ENCODE measurements at places on chromosomes 16 and 17.

DNA sequence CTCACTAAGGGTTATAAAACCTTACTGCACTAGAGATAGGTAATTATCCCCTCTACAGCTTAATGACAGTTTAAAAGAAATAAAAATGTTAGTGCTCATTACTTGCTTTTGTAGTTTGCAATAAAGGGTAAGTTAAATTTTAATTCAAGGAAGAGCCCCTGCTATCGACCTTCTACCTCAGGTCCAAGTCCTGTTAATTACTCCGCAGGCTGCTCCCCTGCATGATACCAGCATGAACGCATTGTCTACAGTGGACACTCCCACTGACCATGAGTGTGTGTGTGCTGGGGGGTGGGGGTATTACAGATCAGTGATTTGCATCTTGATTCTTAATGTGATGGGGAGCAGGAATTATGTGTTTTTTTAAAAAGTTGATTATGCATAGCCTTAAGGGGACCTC lies 103.1 kb downstream of the AATF start:
- no peak for DNase-seq

DNA sequence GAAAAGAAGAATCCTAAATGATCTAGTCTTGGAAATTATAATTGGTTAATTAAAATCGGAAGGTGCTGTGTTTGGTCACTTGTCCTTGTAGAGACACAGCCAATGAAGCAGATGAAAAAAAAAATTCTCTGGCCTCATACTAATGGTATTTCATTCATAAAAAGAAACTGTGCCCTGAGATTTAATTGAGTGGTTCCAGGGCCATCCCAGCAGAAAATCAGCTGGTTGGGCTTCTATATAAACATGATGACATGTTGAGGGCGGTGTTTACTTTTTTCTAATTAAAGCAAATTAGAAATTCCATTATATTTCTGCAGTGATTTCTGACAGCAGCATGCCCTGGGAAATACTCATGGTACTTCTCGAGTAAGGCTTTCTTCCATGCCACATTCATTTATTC lies 191.9 kb upstream of the KCNJ16 start:
- DNase-seq, result no peak

- DNase-seq, result no peak
These were observed 111.4 kb upstream of the DNAH9 start for GRCh38 chr17:11486868-11487310.

GRCh38 chr17:56548661-56549060 lies 44.8 kb upstream of the NOG start:
- DNase-seq, result no peak

- no peak for DNase-seq
These were observed 51.8 kb downstream of the C17orf67 start for GRCh38 chr17:56781906-56782305.

GRCh38 chr17:29250666-29251065 lies 4.0 kb downstream of the CRYBA1 start:
- no peak for DNase-seq

GRCh38 chr17:15274017-15274416 lies 8.9 kb upstream of the PMP22 start:
- DNase-seq, result no peak

DNA sequence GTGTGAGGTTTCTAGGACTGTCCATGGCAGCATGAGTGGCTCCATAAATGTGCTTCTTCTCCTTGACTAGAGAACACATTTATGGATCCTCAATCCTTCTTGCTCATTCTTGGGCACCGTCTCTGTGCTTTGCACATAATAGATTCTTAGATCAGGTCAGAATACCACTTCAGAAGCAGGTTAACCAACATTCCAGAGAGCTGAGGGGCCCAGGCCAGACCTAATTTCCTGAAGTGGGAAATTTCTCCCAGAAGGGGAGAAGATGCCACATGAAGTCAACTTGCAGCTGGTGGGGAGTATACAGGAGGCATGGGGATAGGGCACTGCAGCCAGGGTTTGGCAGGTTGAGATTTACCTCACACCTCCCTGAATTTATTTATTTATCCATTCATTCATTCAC lies 24.4 kb upstream of the VAT1L start:
- no peak for DNase-seq

GRCh38 chr16:81492311-81492761 lies 47.7 kb downstream of the CMIP start:
- DNase-seq, result no peak

DNA sequence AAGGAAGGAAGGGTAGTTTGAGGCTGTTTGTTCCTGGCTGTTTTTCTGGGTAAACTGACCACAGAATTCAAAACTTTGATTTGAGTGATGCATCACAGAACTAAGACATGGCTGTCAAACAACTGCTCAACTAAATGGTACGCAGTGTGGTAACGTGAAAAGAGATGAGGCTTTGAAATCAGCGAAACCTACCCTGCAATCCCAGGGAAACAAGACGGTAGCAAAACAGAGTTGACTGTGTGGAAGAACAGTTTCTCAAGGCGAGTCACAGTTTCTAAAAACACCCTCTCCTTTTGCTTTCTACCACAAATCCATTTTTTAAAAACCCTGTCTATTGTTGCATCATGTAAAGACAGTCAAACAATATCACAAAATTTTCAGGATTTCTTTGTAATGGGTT lies 156.0 kb upstream of the MAF start:
- DNase-seq, result no peak

DNA sequence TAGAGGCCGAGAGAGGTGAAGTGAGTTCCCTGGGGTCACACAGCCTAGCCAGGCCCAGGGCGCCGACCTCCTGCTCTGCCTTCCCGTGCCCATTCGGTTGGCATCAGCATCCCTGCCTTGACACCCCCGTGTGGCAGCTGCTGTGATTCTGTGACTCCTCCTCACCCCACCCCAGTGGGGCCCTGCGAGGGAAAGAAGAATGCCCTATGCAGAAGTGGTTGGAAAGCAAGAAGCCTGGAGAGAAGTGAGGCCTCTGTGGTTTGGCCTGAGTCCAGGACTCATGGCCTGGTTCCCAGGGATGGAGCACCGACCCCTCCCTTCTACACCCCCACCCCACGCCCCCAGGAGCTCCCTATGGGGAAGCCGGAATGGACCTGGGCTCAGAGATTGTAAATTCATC lies 296.2 kb downstream of the SEC14L1 start:
- DNase-seq, result no peak

DNA sequence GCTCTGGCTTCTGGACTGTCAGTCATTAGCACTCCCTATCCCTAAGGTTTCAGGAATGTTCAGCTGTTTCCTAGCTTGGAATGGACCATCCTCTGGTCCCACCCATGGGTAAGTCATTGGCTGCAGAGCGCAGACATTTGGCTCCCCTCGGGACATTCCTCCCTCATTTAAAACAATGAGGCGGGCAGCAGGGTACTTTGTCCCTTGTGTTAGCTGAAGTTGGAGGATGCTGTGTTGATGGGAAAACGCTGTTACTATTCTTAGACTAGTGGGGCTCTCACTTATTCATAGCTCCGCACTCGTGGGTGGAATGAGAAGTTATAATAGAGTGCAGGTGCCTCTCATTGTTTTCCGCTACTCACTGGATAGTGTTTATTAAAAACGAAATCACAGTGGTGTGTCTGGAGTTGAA lies 673.8 kb downstream of the WWOX start:
- no peak for DNase-seq

DNA sequence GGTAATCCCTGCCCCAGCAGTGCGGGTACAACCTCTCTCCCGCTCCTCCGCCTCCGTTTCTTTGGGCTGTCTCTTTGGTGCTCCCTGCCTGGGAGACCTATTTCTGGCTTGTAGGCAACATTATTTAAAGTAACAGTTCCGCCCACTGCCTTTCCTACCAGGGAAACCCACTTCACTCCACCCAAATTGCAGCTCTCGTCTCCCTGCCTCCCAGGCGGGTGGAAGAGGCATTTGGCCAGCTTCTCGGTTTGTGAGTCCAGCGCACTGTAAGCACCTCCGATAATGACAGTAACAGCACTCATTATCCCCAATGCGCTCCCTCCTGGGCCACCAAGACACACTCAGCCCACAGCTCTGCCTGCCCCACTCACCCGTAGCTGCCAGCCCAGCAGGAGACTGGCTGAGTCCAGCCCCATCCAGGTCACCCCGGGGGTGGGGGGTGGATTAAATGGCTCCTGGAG lies 165.1 kb upstream of the CDC42EP4 start:
- no peak for DNase-seq

GRCh38 chr17:65100316-65101140 lies 36.6 kb upstream of the RGS9 start:
- DNase-seq, result peak; percentile 56

DNA sequence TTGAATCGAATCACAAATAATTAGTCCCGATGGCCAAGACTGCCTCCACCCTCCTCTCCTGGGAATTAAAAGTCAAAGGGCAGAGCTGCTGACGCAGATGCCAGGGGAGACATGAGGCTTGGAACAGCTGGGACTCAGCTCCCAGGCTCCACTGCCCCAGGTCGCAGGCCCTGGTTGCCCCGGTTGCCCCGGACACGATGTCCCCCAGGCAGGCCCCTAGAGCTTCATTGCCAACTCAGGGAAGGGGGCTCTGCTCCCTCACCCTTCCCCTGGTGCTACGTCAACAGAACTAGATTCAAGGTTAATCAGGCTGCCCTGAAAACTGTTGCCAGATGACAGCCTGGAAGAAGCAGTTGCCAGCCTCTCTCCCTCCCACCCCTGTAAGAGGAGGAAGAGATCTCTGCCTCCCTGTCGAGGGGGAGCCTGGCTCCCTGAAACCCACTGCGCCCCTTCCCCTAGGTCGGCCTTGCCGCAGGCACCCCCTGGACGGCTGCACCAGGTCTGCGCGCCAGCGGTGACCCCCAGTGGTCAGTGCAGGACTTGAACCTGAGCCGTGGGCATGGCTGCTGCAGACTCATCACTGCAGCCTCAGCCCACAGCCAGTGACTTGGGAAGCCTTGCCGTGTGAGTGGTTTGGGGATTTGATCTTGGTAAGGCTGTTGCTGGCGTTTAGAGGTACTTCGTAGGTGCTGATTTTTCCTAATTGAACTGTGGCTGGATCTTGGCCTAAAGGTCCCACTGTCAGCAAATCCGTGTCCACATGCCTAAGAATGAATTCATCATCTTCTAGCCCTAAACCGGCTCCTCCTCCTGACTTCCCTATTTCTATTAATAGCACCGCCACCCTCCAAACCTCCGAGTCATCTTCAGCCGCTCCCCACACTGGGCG lies 84.1 kb upstream of the TOB1 start:
- no peak for DNase-seq

DNA sequence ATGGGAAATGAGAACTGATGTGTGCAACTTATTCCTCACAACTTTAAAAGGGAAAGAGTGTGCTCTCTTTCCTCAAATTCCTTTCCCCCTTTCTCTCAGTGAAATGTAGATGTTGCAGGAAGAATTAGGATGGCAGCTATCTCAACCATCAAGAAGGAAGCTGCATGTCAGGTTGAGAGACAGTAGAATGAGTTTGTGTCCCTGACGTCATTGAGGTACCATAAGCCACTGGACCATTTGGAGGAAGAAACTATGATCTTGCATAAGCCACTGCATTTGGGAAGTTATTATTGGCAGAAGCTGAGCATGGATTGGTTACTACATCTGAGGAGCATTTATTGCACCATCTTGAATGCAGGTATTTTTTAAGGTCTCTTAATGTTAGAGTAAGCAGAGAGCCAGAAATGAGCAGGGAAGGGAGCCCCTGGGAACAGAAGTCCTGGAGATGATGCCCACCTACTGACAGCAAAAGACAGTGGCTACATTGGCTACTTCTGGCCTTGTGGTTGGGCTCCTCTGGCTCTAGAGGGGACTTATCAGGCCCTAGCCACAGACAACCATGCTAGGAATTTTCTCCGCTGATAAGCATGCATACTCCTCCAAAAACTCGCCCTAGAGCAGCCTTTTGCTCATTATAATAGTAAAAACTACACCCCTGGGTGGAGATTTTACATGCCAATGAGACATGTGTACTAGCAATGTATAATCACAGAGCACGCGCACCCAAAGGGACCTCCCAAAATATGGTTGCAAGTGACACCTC lies 249.0 kb upstream of the SALL1 start:
- no peak for DNase-seq
